ENCODE measurements at places on chromosomes 16 and 17.

DNA sequence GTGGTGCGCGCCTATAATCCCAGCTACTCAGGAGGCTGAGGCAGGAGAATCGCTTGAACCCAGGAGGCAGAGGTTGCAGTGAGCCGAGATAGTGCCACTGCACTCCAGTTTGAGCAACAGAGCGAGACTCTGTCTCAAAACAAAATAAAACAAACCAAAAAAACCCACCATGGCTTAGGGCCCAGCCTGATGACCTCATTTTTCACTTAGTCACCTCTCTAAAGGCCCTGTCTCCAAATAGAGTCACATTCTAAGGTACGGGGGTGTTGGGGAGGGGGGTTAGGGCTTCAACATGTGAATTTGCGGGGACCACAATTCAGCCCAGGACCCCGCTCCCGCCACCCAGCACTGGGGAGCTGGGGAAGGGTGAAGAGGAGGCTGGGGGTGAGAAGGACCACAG is 1.4 kb upstream of the STH start:
- DNase-seq: no peak

DNA sequence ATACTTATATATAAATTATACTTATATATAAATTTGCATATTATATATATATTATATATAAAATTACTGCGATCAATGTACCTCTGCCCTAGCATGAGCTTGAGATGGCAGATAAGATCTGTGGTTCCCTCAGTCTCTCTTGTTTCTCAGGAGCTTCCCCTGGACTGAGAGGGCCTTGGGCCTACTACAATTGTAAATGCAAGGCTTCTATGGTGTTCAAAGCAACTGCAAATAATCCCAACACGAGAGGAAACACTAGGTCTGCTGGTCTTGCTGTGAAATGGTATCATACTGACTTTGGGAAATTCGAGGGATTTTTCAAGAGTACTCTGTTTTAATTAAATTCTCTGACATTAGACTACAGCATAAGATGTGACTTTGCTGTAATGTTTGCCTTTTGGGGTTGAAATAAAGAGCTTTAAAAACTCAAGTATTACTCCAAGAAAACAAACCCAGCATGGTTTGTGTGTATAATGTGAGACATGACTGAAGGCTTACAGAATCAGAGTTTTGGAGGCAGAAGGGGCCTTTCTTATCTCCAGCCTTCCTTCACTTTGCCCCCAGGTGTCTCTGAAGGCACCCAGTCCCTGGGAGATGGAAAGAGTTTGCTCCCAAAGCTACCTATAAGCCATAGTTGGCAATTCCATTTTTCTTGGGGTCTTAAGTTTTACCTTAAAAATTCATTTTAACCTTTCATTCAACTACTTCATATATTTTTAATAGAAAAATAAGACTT is 24.2 kb downstream of the ACSM1 start:
- no peak for DNase-seq

- DNase-seq: no peak
Observed at GRCh38 chr16:68309799-68310198, 947 bp downstream of the SLC7A6OS start.

DNA sequence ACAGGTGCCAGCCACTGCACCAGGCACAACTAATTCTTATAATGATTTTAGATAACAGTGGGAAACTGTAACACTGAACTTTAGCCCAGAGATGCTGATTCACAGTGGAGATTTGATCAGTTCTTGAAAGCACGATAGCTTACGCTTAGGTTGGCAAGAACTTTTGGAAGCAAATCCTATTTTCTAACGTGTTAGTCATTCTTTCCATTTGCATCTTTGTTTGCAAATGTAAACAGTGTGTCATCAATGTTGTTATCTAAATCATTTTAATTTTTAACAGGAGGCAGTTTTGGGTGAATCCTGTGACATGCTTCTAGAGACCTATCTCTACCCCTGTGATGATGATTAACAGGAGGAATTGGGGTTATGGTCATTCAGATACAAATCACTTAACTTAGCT is 35.7 kb upstream of the GNA13 start:
- DNase-seq: no peak

GRCh38 chr17:80259457-80260068 is 1.1 kb upstream of the RNF213 start:
- no peak for DNase-seq

- no peak for DNase-seq
Observed at GRCh38 chr17:65593855-65594845, 32.7 kb upstream of the AXIN2 start.

DNA sequence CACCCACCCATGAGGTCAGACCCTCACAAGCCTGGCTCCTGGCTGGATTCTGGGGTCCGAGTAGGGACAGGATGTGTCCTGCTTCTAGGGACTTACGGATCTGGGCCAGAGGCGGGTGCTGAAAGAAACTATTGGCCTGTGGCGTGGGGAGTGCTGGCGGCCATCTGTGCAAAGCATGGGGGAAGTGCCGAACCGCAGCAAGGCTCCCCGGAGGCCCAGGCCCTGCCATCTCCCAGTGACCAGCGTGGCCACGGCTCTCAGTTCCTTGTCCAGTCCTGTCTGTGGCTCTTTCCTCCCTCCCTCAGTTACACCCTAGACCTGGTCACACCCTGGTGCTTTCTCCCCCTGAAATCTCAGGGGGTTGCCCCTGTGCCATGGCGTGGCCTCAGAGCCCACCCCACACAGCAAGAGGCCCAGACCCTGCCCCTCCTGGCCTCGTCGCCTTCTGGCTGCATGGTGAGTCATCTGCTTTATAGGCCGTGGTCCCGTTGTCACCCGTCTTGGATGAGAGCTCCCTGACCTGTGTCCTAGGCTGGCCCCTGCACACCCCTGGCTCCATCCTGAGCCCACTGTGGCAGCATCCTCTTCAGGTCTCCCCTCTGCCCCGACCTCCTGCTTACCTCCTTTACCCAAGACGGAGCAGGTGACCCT is 54.5 kb downstream of the PRMT7 start:
- no peak for DNase-seq

GRCh38 chr16:26070302-26071100 is 378.7 kb downstream of the HS3ST4 start:
- DNase-seq: no peak

- no peak for DNase-seq
Observed at GRCh38 chr16:27818246-27818645, 245.3 kb downstream of the GSG1L start.

DNA sequence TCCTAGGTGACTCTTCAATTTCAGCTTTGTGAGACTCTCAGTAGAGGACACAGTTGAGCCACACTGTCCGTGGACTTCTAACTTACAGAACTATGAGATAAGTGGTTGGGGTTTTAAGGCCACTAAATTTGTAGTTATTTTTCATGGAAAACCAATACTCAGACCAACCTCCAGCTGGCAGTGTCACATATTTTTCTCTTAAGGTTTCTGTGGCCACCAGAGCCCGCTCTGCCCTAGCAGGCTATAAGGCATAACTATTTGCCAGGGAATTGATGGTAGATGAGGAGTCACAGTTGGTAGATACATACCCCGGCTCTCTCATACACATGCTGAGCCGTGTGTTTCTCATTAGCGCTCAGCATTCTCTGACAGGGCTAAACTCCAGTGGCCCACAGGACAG is 336.8 kb upstream of the MON1B start:
- DNase-seq: no peak

GRCh38 chr17:36736201-36737156 is 135.1 kb downstream of the MRM1 start:
- DNase-seq: no peak

GRCh38 chr17:7634384-7634783 is 4.4 kb downstream of the SHBG start:
- no peak for DNase-seq

DNA sequence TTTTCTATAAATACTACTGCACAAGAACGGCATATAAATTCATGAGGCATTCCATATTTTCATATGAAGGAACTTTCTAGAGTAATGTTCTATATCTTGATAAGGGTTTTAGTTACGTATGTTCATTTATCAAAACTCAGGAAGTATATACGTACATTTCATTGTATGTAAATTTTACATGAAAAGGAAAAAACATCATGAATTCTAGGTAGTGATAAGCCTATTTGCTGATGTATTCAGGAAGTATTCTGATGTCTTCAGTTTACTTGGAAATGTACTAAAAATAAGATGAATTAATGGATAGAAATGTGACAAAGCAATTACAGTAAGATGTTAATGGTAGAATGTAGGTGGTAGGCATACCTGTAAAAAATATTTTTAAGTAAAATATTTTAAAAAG is 4.7 kb downstream of the DGKE start:
- no peak for DNase-seq

DNA sequence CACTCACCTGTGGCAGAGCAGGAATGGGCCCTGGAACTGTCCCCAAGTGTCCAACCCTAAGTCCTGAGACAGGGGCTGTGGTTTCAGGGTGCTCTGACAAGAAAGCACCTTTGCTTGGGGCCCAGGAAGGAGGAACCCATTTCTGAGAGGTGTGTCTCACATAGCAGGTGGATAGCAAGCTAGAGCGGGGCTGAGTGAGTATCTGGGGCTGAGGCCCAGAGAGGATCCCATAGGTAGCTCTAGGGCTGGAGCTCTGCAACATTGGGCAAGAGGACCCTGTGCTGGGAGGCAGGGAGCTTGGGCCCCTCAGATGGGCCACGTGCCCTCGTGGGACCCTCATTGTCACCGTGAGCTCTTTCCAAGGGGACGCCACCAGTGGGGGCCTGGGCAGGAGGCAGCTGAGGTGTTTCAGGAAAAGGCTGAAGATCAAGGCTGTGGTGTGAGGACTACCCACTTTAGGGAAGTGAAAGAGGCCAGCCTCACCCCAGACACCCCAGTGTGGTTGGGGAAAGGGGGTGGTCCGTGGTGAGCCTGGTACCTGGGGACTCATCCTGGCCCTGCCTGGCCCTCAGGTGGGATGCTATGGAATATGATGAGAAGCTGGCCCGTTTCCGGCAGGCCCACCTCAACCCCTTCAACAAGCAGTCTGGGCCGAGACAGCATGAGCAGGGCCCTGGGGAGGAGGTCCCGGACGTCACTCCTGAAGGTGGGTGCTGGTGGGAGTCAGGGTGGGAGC is 5.3 kb downstream of the DEF8 start:
- DNase-seq: no peak

- no peak for DNase-seq
Observed at GRCh38 chr17:8103549-8103948, 14.8 kb downstream of the ALOXE3 start.

DNA sequence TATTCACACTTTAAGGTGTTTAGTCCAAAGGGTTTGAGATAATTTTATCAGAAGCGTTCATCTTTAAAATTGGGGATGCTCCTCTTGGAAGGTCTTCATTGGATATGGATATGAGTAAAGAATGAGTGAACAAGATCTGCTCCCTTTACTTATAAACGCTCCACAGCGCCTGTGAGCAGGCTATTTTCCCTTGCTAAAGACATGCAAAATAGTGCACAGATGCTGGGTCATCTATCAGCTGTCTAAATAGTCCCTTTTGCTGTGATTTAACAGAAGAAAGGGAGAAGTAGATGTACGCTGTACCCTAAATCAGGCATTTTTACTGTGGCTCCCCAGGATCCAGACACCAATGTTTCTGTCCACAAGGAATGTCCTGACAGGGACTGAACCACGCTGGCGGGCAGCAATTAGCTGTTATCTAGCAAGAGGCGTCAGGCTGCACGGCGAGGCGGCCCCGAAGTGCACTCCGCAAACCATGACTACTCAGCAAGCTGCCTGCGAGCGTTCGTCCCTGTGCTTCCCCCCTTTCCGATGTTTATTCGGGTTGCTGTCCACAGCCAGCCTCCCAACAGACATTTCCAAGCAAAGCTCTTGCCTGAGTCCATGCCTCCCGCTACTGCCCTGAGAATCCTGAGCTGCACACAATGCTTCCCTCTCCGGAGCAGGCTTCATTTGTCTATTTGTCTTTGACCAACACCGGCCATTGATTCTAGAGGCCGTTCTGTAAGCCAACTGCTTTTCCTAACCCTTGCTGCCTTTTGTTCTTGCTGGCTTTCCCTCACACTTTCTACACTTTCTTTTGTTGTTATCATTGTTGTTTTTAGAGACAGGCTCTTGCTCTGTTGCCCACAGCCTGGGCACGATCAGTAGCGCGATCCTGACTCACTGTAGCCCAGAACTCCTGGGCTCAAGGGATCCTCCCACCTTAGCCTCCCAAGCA is 55.7 kb upstream of the CNEP1R1 start:
- DNase-seq: no peak

GRCh38 chr16:67162506-67163163 is 1.9 kb upstream of the HSF4 start:
- DNase-seq: no peak
